ENCODE measurements at places on chromosomes 6 and 20. TPM values are rescaled to one million over a fixed set of nuclear protein-coding genes. Genes with fewer than 3 reads are reported as not detected.
A peak's percentile ranks its signal among the peaks of the same experiment; 100 is the strongest.

ZDHHC14 gene
- 6.3 TPM for total RNA-seq

BMP7 gene
- 5.6 TPM for total RNA-seq

DNA sequence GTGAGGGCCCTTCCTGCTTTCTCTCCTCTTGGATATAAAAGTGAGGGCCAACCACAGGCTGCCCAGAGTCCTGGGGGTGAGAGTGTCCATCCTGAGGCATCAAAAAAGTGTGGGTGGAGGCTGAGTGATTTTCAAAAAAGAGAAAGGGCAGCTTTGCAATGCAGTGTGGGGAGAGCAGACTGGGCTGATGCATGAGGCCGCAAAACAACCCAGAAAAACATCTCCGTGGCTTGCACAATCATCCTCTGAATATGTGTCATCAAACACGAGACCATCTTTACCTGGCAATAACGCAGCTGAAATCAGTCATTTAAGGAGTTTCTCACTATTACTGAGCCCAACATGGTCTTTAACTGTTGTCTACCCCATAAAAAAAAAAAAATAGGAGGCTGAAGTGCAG, 191.2 kb upstream of the SOX4 start:
- peak; percentile 80 for DNase-seq

CST4 gene
- total RNA-seq, result not detected

MYB gene
- total RNA-seq, result 0.12 TPM
